Activated T-helper 2 cell treated with anti-CD3 and anti-CD28 coated beads, Interferon-gamma antibody, Interleukin-2, Interleukin-4, amounts not matched to agents 10 μg/mL and 5 μg/mL and 100 μg/mL, durations not matched to agents 14 hours and 24 hours and 36 hours (primary cell): ENCODE measurements at places on chromosomes 11 and 22. TPM values are rescaled to one million over a fixed set of nuclear protein-coding genes. Genes with fewer than 3 reads are reported as not detected.

- no peak for DNase-seq
These were observed 1.6 kb downstream of the NCAM1 start for GRCh38 chr11:112962579-112963367.

DNA sequence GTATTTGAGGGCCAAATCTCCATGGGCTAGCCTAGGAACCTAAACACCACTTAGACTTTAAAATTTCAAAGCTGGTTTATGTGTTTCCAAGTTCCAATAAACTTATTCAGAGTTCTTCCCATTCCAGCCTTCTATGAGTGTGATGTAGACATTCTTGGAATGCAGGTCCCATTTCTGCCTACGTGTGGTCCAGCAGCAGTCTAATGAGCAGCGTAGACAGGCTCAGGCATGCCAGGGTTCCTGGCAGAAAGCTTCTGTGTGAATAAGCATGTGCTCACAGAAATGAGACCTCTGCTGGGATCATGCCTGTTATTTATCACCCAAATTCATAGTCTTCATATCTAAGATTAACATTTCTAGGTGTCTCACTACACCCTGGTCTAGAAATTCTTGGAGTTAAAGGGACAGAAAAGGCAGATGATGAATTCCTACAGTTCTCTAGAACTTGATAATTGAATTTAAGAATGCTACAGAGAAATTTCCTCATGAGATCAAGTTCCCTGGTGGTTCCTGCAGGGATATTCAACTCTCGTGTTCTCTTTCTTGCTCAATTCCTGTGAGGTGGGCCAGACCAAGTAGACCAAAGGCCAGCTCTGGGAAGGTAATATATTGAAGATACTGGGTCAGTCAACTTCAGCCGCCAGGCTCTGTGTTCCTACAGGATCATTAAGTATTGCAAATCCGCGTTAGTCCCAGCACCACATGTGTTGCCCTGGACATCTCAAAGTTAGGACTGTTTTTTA lies 17.6 kb downstream of the RNF185 start:
- DNase-seq: no peak

GRCh38 chr11:69890476-69890875 lies 71.3 kb upstream of the FGF3 start:
- no peak for DNase-seq

GRCh38 chr11:32139896-32140520 lies 49.1 kb downstream of the RCN1 start:
- no peak for DNase-seq

DNA sequence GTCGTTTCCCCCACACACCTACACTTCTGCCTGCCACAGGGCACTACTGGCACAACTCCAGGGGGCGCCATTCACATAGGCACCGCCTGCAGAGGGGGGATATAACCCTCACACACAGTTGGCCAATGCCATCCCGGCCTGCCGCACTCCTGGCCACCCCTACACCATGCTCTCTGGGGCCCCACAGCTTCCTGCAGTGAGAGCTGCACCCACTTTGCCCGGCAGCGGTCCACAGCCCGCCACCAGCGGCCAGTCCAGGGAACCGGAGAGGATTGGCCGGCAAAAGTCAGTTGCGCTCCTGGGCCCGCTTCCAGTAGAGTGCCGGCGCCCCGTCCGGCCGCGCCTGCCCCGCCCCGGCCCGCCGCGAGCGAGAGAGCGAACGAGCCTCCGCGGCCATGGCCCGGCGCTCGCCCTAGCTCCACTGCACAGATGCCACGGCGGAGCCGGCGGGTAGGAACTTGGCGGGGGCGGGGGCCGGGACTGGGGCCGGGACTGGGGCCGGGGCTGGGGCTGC lies 25.6 kb upstream of the SUSD2 start:
- DNase-seq: peak; percentile 33

- no peak for DNase-seq
These were observed 77.7 kb downstream of the KCNC1 start for GRCh38 chr11:17812091-17812864.

- DNase-seq: no peak
These were observed 35.1 kb upstream of the PDGFD start for GRCh38 chr11:104199053-104199452.

- DNase-seq: no peak
These were observed 13.9 kb upstream of the RASSF10 start for GRCh38 chr11:12995188-12995587.

GRCh38 chr22:48717883-48718817 lies 1109.5 kb downstream of the BRD1 start:
- DNase-seq: no peak

GRCh38 chr11:128093689-128094088 lies 493.7 kb downstream of the ETS1 start:
- no peak for DNase-seq

DNA sequence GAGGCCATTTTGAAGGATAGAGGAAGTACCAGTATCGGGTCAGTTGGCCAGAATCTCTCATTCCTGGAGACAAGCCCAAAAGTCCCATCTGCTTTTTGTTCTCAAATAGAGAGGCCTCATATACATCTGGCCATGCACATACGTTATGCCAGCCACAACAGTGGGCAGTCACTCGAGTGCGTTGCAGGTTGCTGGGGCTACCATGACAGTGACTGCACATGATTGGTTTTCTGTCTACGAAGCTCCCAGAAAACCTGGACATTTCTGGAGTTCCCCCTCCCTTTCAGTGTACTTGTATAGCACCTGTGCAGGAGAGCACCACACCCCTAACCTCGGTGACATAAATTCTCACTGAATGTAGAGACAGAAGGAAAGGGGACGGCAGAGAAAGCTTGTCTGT lies 62.1 kb downstream of the C22orf31 start:
- DNase-seq: no peak

- DNase-seq: peak; percentile 9
These were observed 725 bp downstream of the ARHGAP42 start for GRCh38 chr11:100687630-100688395.

DNA sequence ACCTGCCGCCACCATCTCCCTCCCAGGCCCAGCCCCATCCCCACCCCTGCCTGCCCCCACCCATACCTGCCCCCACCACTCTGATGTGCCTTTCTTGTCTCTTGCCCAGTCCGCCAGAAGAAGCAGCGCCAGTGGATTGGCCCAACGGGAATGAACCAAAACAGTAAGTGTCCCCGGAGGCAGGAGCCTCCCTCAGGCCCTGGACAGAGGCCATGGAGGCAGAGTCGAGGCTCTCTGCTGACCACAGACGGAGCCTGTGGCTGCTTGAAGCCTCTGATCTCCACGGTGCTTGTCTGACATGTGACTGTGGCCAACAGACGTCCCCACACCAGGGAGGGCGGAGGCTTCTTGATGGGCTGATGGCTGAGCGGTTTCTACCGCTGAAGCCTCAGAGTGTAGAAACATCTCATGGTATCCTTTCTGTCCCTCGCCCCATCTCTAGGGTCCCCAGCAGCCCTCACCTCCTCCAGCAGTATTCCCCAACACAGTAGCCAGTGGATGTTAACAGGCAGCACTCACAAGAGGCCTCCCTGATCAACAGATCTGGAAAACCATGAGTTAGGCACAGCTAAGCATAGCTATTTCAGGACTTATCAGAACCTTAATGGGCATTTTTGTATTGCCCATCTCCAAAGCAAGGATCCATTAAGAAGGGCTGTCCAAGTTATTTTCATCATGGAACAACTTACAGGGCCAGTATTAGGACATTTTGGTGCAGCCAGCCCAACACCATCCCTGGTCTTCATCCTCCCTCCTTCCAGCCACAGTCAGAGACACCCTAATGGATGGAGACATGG lies 21.7 kb downstream of the CD5 start:
- no peak for DNase-seq

DNA sequence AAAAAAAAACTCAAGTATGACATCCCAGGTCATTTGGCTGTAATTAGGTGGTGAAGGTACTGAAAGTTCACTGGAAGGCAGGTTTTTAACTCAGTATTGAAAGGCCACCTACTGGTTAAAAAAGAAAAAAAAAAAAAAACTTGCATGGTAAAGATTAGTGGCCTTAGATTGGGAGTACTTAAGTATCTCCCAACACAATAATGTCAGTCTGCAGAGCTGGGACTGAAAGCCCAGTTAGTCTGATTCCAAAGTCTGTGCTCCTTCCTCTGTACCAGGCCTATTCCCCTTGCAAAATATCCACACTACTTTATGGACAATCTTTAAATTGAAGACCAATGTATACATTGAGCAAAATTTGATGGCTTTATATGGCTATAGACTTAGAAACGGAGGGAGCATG lies 85.5 kb downstream of the NOX4 start:
- no peak for DNase-seq

GRCh38 chr11:134560066-134560465 lies 148.0 kb upstream of the B3GAT1 start:
- no peak for DNase-seq

The SPTBN2 gene
- 0.73 and 0.99 TPM in 2 replicates for total RNA-seq

The ANGPTL5 gene
- not detected in 2 replicates for total RNA-seq

The OR5A2 gene
- not detected in 2 replicates for total RNA-seq

The CTSW gene
- 10.0 and 10.3 TPM in 2 replicates for total RNA-seq

The OR8D1 gene
- not detected in 2 replicates for total RNA-seq
